ENCODE measurements at places on chromosomes 12 and 14. TPM values are rescaled to one million over a fixed set of nuclear protein-coding genes. Genes with fewer than 3 reads are reported as not detected.

The SLC4A8 gene
- 30.9 TPM for total RNA-seq

GRCh38 chr12:131188131-131189050 is 234.7 kb downstream of the ADGRD1 start:
- no peak for DNase-seq

The KLRK1 gene
- total RNA-seq, result not detected

DNA sequence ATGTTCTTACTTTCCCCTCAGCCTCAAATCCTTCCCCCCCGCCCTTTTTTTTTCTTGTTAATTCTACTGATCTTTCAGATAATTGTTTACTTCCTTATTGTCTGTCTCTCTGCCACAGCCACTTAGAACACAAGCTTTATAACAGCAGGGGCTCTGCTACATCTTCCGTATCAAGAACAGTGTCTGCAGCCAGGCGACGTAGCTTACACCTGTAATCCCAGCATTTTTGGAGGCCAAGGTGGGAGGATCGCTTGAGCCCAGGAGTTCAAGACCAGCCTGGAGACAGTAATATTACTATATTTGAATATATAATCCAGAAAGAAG is 5.4 kb downstream of the SOS2 start:
- no peak for DNase-seq

- no peak for DNase-seq
Measured at GRCh38 chr12:127539226-127539858, 727.6 kb upstream of the TMEM132C start.

GRCh38 chr12:53593707-53594106 is 32.5 kb downstream of the ATF7 start:
- no peak for DNase-seq

GRCh38 chr14:20446889-20447288 is 7.7 kb downstream of the OSGEP start:
- no peak for DNase-seq

DNA sequence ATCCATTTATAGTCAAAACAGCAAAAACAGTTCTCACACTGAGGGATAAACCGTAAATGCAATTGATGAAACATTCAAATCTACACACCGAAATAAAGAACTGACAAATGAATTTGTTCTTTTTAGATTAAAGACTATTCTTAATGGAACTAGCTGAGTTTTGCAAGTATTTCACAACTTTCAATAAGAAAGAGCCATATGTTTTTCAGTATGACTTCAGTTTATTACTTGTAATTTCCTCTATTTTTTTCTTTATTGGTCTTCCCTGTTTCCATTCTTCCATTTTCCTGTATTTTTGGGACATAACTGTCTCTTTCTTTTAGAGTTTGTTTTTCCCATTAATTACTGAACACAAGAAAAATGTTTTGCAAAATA is 4.3 kb downstream of the BCAT1 start:
- no peak for DNase-seq

Data from neural crest cell (in vitro differentiated cells).